Stimulated activated CD4-positive, alpha-beta T cell treated with anti-CD3 and anti-CD28 coated beads, Interleukin-2, amount 100 ng/mL, for 24 hours (primary cell): ENCODE measurements at places on chromosomes 1 and 21.

GRCh38 chr1:182671750-182672486 is 12.5 kb downstream of the RGS8 start:
- DNase-seq, result no peak

- DNase-seq, result no peak
Observed at GRCh38 chr21:35159881-35160280, 110.8 kb upstream of the RUNX1 start.

DNA sequence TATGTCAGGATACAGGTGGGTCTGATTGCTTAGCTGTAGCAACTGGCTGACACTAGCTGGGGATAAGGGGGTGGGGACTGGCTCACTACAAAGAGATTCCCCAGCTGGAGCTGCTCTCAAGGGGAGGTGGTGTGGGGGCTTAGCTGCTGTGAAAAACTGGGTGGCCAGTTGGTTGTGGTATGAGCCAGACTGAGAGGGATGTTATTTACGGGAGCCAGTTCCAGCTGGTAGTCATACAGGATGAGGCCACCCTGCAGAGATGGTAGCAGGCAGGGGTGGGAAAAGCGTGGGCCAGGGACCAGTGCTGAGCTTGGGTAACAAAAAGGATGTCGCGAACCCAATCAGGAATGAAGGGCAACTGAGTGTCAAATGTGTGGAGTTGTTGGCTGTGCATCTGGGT is 204.0 kb upstream of the C21orf91 start:
- no peak for DNase-seq

DNA sequence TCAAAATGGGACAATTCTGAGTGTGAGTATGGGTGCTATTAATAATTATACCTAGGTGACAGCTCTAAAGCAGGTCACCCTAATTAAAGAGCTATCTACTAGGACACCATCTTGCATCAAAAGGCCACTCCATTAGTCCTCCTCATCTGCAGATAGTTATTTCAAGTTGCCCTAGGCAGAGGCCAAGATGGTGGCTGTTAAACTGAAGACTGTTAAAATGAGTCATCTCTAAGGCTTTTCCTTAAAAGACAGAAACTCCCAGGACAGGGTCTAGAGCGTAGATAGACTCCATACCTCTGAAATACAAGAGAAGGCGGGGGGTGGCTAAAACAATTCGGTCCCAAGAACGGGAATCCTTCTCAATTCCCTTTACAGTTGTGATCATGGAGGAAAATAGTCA is 4.5 kb upstream of the ZNF697 start:
- DNase-seq, result no peak

GRCh38 chr1:51504806-51505525 is 14.1 kb downstream of the EPS15 start:
- DNase-seq, result peak; percentile 12

GRCh38 chr1:244060686-244061085 is 9.6 kb downstream of the ZBTB18 start:
- no peak for DNase-seq

DNA sequence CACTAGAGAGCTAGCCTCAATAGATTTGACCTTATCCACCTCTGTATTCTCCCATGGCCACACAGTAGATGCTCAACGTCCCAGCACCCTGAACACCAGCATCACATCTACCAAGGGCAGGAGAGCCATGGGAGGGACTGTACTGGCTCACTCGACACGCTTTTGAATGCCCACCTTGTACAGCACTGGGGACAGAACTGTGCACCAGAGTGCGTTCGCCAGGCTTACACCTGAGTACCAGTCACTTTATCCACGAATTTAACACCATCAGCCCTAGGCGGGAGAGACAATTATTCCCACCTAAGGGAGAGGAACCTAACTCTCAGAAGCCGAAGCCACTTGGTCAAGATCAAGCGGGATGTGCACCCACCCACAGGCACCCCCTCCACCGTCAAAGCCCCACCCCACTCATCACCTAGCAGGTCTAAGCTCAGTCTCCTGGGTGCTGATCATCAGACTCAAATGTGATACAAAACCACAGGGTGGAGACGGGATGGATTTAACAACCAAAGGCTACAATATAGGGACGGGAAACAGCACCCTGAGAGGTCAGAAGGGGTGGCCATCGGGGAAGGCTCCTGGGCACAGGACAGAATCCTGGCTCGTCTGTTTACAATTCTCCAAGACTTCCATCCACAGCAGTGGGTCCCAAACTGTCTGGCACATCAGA is 110.5 kb downstream of the GLIS1 start:
- no peak for DNase-seq

DNA sequence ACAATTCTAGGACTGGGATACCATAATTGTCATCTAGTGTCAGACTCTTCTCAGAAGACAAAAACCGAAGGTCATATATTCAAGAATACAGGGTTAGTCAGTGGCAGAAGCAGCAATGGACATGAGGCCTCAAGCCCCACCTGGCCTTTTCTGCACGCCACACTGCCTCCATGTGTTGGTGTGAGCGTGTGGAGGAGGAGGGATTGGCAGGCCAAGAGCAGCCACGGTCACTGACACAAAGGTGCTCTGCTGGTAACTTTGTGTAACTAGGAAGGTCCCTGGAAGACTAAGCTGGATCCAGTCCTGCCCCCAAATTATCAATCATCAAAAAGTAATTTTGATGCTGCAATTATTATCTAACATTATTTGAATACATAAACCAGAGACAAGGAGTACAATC is 34.9 kb downstream of the HSF2BP start:
- no peak for DNase-seq

DNA sequence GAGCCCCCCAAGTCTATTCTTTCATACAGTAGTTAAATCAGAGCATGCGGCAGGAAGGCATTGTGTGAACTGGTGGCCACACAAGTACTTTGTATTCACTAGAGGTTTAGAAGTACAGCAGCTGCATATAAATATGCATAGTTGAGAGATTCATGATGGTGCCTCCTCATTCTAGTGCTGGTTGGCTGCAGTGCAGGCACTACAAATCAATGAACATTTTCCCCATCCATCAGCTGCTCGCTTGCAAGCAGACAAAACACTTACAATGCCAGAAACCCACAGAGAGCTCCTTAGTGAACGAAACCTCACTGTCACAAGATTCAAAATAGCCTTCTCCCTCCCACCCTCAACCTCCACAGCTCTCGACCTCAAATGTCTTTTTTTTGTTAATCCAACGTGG is 726.2 kb downstream of the USP25 start:
- no peak for DNase-seq

DNA sequence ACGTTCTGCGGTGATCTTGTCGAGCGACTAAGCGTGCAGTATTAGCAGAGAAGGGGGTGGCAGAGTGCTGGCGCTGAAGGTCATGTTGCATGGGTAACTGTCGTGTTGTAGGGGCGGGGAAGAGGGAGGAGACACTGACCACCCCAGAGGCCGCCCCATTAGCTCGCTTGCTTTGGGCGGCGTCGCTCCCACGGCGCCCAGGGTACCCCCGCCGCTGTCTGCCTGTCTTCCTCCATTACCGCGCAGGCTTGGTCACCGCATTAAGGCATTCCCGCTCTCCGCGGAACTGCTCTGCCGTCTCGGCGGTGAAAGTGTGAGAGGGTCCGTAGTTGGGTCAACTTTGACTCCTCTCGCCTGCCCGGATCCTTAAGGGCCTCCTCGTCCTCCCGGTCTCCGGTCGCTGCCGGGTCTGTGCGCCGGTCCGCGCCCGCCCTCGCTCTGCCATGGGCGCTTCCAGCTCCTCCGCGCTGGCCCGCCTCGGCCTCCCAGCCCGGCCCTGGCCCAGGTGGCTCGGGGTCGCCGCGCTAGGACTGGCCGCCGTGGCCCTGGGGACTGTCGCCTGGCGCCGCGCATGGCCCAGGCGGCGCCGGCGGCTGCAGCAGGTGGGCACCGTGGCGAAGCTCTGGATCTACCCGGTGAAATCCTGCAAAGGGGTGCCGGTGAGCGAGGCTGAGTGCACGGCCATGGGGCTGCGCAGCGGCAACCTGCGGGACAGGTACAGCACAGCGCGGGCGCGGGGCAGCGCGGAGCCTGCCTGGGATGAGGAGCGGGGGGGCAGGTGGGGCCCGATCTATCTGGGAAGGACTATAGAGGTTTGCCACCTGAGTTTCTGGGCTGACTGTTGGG is at the start of gene MTARC2:
MTARC2 (plus strand) TSS at position 234 of the 846 bp plus-strand sequence; CDS start at position 444, 210 bp downstream.
- DNase-seq, result no peak

DNA sequence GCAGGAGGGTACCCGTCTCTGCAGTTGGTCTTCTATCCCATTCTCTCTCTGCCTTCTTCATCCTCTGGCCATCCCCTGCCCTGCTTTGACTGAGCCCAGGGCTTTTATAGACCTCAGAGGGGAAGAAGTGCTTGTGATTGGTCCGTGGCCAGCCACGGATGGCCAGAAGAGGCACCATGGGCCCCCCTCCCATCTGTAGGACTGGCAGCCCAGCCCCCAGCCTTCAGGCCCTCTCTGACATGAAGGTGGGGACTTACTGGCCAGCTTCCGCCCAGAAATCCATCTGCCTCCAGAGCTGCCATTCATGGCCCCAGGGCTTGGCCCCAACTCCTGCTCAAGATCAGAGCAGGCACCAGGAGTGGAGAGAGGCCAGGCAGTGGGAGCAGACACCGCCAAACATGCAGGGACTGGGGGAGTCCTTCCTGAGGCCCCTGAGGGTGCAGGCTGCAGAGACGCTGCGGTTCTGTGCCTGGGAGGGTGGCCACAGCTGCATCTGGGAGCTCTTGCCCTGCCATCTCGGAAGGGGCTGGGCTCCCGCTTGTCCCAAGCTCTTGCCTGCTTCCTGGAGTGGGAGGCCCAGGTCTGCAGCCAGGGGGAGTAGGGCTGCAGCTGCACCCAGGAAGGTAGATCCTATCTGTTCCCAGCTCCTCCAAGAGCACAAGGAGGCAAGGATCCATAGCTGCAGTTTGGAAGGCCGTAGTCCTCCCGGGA is 698.6 kb upstream of the B3GALT2 start:
- no peak for DNase-seq

- DNase-seq, result no peak
Observed at GRCh38 chr1:28986306-28986910, 72.0 kb downstream of the EPB41 start.

DNA sequence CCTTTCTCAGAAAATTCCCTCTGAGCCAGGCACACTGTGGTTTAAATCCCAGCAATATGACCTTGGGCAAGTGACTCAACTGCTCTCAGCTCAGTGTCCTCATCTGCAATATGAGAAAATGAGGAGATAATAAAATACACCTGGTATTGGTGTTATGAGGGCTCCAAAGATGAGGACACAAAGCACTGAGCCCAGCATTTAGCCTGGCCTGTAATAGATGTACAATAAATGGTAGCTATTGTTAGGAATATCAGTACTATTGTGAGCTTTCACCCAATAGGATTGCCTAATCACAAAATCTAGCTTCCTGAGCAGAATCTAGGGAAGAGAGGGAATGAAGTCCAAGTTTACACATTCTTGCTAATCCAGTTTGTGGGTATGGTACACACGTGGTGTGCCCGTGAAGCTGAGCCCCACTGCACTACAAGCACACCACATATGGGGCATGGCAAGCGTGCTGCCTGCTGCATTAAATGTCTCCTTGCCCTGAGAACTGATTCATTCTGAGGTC is 24.3 kb upstream of the SLC30A1 start:
- no peak for DNase-seq
